ENCODE measurements at places on chromosomes 5 and 9.

- DNase-seq = no peak
Measured at GRCh38 chr5:95424526-95424925, 33.4 kb downstream of the FAM81B start.

- no peak for DNase-seq
Measured at GRCh38 chr9:26551971-26552370, 340.6 kb downstream of the CAAP1 start.

GRCh38 chr5:154745349-154745748 lies 9.8 kb upstream of the LARP1 start:
- no peak for DNase-seq

DNA sequence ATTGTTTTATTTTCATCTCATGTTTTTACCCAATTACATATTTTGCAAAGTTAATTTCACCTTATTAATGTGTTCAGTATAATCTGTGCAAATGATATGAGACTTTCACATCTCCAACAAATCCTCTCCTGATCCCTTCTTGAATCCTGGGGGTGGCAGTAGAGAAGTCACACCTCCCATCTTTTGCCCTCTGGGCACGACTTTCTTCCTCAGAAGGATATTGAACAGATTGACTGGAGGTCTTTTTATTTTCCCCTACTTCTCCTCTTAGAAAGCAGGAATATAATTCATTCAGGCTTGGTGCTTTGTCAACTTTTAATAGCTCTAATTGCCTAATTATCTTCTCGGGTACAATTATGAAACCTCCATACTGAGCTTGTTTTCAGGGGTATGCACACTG lies 1037.1 kb upstream of the NUDT12 start:
- DNase-seq = no peak

GRCh38 chr5:179833056-179833708 lies 12.5 kb downstream of the SQSTM1 start:
- no peak for DNase-seq

DNA sequence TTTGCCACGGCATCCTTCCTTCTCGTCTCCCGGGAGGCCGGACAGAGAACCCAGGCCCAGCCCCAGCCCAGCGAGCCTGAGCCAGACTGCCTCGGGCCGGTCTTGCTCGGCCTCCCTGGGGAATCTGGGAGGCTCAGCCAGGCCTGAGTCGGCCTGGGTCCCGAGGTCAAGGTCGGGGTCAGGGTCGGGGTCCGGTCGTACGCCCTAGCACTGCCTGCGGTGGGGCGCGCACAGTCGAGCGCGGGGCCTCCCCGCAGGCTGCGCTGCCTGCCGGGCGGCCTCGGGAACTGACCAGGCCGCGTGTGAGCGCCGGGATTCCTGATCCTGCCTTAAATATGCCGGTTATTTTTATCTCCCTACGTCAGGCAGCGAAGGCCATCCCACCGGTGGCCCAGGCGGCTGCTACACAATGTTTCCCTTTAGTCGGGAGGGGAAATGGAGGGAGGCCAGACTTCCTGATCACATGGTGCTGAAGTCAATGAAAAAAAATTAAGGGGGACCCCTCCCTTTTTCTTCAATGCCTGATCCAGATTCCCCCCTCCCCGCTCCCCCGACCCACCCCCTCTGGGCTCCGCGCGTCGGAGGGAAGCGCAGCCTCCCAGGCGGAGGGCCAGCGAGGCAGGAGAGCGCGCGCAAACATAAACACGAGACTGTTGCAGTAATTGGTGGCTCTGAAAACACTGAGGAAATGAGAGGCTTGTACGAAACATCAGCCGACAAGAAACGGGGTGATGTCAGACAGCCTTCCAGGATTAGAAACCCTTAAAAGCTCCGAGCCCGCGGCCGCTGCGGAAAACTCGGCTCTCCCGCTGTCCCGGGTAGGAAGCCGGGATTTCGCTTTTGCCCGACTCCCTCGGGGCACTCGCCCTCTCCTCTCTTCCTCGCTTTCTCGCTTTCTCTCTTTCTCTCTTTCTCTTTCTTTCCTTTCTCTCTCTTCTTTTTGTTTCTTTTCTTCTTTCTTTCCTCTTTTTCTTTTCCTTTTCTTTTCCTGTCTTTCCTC lies 148.2 kb upstream of the KLF4 start:
- peak; percentile 71 for DNase-seq

- no peak for DNase-seq
Measured at GRCh38 chr9:75939536-75940111, 49.2 kb downstream of the PCSK5 start.

DNA sequence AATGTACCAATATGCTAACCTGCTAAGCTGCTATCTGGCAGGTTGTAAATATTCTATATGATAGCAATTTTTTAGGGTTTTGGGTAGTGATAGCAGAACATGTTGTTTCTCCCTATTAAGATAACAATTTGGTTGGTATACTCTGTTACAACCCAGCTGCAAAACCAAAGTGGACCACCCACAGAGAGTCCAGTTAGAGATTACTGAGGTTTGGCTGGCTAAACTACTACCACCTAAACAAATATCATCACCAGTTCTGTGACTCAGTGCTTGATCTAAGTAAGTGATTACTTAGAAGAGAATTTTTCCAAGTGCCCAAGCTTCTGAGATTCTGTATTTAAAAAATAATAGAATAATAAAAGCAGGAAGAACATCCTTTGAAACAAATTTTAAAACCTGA lies 72.3 kb downstream of the XRCC4 start:
- no peak for DNase-seq

GRCh38 chr5:56358046-56358445 lies 124.9 kb upstream of the ANKRD55 start:
- no peak for DNase-seq
